Purkinje cell (primary cell): ENCODE measurements at places on chromosomes 13 and 19. TPM values are rescaled to one million over a fixed set of nuclear protein-coding genes. Genes with fewer than 3 reads are reported as not detected.

The SYT3 gene
- polyA plus RNA-seq: 1.3 and 2.3 TPM in 2 replicates

The CBLC gene
- not detected in 2 replicates for polyA plus RNA-seq

The ATP1A3 gene
- polyA plus RNA-seq: 128 and 179 TPM in 2 replicates

The PSG11 gene
- not detected in 2 replicates for polyA plus RNA-seq

The CKM gene
- polyA plus RNA-seq: not detected in 2 replicates

The ITGBL1 gene
- not detected in 2 replicates for polyA plus RNA-seq

The ZNF776 gene
- 2.2 and 2.5 TPM in 2 replicates for polyA plus RNA-seq

The ALKBH7 gene
- polyA plus RNA-seq: 13.5 and 18.5 TPM in 2 replicates

The GPR183 gene
- 0.32 TPM in 1 of 2 replicates, not detected in the other for polyA plus RNA-seq

The DGKH gene
- 112 and 125 TPM in 2 replicates for polyA plus RNA-seq

The TUBB4A gene
- 28.2 and 83.7 TPM in 2 replicates for polyA plus RNA-seq

The ATP7B gene
- 0.29 and 2.2 TPM in 2 replicates for polyA plus RNA-seq

The ARRDC5 gene
- polyA plus RNA-seq: not detected in 2 replicates

The NLRP9 gene
- polyA plus RNA-seq: not detected in 2 replicates

The LRCH1 gene
- 15.9 and 26.1 TPM in 2 replicates for polyA plus RNA-seq

The SULT2A1 gene
- polyA plus RNA-seq: not detected in 2 replicates

The CAPN12 gene
- polyA plus RNA-seq: 1.8 and 4.4 TPM in 2 replicates

The PCDH9 gene
- polyA plus RNA-seq: 201 and 266 TPM in 2 replicates

The KCNC3 gene
- polyA plus RNA-seq: 6.7 and 9.1 TPM in 2 replicates

The ZNF266 gene
- polyA plus RNA-seq: 6.6 and 8.7 TPM in 2 replicates

The UCHL3 gene
- polyA plus RNA-seq: 79.2 and 90.0 TPM in 2 replicates

The PSG1 gene
- 0.67 TPM in 1 of 2 replicates, not detected in the other for polyA plus RNA-seq

The ZNF560 gene
- not detected in 2 replicates for polyA plus RNA-seq

The SAFB gene
- polyA plus RNA-seq: 6.2 and 13.3 TPM in 2 replicates

The KLK12 gene
- polyA plus RNA-seq: not detected in 2 replicates

The ADGRE2 gene
- polyA plus RNA-seq: not detected in 2 replicates

The CHAMP1 gene
- 5.0 and 5.7 TPM in 2 replicates for polyA plus RNA-seq

The ACP5 gene
- polyA plus RNA-seq: not detected in 2 replicates

The CATSPERD gene
- not detected in 2 replicates for polyA plus RNA-seq

The NECTIN2 gene
- 6.2 and 21.5 TPM in 2 replicates for polyA plus RNA-seq

The CEACAM19 gene
- polyA plus RNA-seq: 0.77 TPM in 1 of 2 replicates, not detected in the other

The PHF11 gene
- 29.3 and 36.7 TPM in 2 replicates for polyA plus RNA-seq

The RNU6-9 gene
- polyA plus RNA-seq: not detected in 2 replicates
